Endothelial cell (in vitro differentiated cells): ENCODE measurements at places on chromosomes 5 and 9. TPM values are rescaled to one million over a fixed set of nuclear protein-coding genes. Genes with fewer than 3 reads are reported as not detected.

Gene ARSI
- total RNA-seq: 3.8 TPM

Gene PCDHA10
- 16.9 TPM for total RNA-seq

Gene NUTM2G
- not detected for total RNA-seq

Gene IER5L
- total RNA-seq: 5.2 TPM

Gene ADAMTS19
- 6.9 TPM for total RNA-seq

Gene MYMK
- not detected for total RNA-seq

Gene MEIKIN
- not detected for total RNA-seq

Gene SPINK5
- total RNA-seq: 4.3 TPM

Gene CAMK2A
- 1.1 TPM for total RNA-seq

Gene CCDC192
- 0.26 TPM for total RNA-seq

Gene SAXO1
- not detected for total RNA-seq

Gene CDKN2A
- total RNA-seq: not detected

Gene IFNB1
- not detected for total RNA-seq

Gene FBP1
- not detected for total RNA-seq

Gene FAM170A
- total RNA-seq: 0.23 TPM

DNA sequence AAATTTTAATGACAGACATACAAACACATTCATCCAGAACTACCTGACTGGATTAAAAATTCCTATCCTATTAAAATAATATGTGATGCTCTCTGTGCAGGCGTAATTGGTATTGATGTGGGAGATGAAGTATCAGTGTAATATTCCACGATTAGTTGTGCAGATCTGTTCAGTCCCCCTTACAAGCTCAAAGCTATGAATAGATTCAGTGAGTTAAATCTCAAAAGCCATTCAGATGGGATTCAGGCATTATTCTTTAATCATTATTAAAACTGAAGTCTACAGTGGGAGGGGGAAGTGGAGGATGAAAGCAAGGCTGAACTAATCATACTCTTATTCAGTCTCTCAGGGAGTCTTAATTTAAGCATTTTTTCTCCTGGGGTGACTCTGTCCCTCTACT, 855.8 kb downstream of the EFNA5 start:
- DNase-seq: no peak

DNA sequence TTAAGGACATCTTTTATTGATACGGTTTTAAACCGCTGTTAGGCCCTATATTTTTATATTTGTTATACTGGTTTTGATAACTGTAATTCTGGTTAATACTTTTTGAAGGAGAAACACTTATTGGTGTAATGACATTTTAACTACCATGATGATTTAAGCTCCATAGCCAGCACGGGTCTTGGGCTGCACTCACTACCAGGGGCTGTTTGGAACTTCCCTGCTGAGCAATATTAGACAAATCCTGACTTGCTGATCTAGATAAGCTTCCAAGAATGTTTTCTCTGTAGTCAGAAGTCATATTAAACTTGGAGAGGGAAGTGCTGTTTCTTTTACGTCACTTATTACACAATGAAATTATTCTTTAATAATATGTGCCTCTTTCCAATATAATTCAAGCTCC, 540.0 kb upstream of the GRAMD2B start:
- no peak for DNase-seq

DNA sequence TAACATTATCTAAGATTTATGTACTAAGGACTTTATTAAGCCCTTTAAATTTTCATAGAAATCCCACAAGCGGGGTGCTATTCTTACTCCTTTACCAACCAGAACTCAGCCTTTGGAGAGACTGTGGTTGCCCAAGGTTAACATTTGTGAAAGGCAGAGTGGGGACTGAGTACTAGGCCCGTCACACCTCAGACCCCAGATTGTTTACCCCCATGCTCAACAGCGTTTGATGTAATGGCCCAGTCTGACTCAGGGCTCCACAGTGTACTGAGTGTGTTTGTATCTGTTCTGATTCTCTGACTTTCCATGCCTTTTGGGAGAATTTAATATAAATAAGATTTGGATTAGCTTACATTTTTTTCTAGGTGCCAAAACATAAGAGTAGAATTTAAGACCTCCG, 110.0 kb downstream of the GAS1 start:
- DNase-seq: no peak

- DNase-seq: no peak
Measured at GRCh38 chr9:133700819-133701320, 37.3 kb downstream of the SARDH start.

DNA sequence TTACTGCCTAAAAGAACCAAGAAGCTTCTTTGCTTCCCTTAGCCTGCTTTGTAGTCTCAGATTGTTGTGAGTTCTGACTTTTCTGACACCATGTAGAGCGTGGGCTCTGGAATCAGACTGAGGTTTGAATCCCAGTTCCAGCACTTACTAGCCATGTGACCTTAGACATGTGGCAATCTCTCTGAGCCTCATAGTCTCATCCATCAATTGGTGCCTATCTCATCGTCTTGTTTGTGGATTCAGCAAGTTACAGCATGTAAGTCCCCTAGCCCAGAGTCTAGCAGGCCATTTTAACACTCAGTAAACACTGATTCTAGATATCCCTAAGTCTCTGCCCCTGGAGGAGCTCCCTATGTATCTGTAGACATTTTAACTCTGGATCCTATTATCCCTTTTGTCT, 94.7 kb downstream of the ANGPTL2 start:
- DNase-seq: no peak

- no peak for DNase-seq
Measured at GRCh38 chr5:2921651-2922050, 170.2 kb upstream of the IRX2 start.

- DNase-seq: no peak
Measured at GRCh38 chr5:59187857-59188256, 605.0 kb downstream of the RAB3C start.

DNA sequence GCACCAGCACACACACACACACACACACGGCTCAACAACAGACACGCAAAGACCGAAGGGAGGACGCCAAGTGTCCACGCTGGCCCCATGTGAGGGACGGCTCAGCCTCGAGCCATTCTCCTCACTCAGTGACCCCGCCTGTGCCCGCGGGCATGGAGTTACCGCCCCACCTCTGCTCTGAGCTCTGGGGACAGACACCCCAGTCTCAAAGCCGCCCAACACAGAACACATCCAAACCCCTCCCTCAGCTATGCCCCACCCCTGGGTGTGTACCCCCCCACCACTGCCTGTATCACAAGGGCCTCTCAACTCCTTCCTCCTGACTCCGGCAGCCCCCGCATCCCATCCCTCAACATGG, 81.2 kb downstream of the CAMSAP1 start:
- no peak for DNase-seq

GRCh38 chr9:110877374-110877773, 160.9 kb downstream of the LPAR1 start:
- no peak for DNase-seq

GRCh38 chr5:95032801-95033200, 252.1 kb downstream of the MCTP1 start:
- no peak for DNase-seq

DNA sequence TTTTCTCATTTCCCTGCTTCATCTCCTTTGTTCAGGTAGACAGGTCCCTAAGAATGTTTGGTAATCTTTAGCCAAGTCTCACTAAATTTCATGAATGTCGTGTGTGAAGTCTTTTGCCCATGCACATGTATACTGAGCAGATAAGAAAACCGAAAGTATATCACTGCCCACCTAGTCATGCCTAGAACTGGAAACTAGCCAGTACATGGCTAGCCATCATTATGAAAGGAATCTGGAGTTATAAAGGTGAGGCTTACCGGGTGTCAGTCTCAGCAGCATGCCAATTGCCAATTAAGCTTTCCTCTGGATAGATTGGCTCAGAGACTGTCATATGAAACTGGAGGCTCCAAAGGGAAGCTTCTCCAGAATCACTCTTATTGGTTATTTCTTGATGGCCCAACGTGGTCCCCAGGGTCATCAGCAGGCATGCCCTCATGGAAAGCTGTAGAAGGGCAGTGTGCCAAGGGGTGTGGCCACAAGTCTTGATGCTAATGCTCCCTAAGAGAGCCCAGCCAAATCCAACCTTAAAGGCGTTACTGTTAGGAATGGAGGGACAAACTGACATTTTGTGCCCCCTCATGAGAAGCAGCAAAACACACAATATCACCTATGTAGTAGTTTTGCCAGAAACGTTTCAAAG, 307.3 kb upstream of the PIK3R1 start:
- no peak for DNase-seq

DNA sequence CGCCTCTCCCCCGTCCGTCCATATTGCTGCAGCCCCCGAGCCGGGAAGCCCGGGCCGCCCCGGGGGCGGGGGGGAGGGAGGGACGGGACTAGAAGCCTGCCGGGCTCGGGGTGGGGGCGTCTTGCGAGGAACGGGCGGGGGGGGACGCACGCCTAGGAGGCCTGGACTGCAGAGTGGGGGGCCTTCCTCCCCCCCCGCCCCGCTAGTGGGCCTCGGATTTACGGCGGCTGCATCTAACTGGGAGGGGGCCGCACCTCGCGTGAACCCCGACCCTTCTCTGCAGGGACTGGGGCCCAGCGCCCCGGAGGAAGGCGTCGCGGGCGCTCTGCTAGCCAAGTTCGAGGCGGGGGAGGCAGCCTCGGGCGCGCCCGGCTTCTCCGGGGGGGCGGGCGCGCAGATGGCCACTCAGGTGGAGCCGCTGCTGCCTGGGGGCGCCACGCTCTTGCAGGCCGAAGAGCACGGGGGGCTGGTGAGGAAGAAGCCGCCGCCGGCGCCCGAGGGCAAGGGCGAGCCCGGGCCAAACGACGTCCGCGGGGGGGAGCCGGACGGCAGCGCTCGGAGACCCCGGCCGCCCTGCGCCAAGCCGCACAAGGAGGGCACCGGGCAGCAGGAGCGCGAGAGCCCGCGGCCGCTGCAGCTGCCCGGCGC, at the start of gene LARP1:
Gene LARP1, plus strand, starts transcription at position 17 of the 648 bp plus-strand sequence. Its CDS starts 381 bp downstream, at position 398.
- DNase-seq: peak; percentile 44

GRCh38 chr5:151026088-151026487, 5.7 kb downstream of the GPX3 start:
- no peak for DNase-seq

GRCh38 chr9:70110194-70111041, 66.8 kb downstream of the MAMDC2 start:
- no peak for DNase-seq

GRCh38 chr9:90640361-90640760, 2.3 kb downstream of the DIRAS2 start:
- no peak for DNase-seq

DNA sequence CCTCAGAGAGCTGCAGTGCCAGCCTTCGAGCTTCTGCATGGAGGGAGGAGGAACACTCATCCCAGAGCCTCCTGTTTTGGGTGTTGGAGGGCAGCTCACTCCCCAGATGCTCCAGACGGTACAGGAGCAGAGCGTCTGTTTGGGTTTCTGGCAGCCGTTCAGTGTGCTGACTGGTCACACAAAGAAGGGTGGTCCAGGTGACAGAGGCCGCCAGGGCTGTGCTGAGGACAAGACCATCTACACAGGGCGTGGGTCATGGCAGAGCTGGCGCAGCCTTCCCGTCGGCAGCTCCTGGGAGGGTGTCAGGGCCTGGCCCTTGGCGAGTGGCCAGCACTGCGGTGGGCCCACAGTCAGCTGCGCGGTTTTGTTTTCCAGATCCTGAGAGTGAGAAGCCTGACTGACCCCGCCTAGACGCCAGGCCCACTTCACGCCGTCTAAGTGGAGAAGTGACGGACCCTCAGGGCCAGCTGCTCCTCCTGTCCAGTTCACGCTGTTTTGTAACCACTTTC, 131.4 kb upstream of the FAM120A start:
- DNase-seq: no peak

DNA sequence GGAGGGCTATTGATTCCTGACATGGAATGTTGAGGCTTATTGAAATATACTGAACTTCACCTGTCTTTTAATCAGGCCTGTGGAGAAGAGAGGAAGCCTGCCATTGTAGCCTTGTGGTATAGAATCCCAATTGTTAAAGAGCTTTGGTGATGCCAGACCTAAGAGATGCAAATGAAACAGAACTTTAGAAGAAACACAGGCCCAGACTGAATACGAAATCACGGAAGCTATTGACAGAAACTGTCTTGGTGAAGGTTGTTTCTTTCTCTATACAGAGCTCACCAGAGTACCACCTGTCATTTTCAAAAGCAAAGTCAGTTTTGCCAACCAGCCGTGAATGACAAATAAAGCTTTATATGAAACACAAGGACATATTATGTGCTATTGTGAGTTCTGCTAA, 660.3 kb downstream of the ISL1 start:
- no peak for DNase-seq

GRCh38 chr5:160488394-160489325, 67.0 kb downstream of the PTTG1 start:
- no peak for DNase-seq

DNA sequence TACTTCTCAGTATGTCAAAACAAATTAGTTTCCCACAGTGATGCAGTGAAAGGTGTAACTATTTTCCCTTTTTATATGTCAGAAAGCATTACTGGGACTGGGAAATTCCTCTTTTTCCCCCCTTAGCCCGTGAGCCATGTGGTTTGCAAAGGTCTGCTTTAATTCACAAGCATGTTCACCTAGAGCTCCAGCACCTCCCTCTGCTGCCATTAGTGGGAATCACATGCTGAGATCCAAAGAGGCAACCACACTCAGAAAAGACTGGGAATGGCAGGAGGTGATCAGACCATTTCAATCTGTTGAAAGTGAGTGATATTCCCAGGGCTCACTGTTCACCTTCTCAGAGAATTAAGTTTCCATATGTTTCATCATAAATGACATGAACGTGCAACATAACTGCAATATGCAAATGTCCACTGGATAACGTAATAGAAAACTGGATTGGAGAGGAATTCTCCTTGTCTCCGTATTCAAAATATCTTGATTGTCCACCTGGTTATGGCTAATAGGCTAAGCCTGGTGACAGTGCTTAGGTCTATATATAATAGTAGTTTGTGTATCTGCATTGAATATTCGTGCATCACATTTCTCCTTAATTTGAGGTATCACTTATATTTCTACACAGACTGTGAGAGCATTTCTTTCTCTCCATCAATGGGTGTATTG, 703.5 kb upstream of the WWC1 start:
- peak; percentile 52 for DNase-seq

DNA sequence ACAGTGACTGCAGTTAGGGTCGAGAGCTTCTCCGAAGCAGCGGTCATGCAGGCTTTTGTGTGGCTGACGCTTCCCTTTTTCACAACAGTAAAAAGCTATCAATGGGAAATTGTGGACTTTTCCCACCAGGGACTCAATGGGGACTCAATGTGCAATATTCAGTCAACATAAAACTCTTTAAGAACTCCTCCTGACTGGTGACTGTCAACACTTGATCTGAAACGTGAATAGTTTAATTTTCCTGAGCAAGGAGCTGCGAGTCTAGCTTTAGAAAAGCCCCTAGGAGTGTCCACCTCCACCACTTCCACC, 28.7 kb downstream of the EXOC3 start:
- DNase-seq: no peak

DNA sequence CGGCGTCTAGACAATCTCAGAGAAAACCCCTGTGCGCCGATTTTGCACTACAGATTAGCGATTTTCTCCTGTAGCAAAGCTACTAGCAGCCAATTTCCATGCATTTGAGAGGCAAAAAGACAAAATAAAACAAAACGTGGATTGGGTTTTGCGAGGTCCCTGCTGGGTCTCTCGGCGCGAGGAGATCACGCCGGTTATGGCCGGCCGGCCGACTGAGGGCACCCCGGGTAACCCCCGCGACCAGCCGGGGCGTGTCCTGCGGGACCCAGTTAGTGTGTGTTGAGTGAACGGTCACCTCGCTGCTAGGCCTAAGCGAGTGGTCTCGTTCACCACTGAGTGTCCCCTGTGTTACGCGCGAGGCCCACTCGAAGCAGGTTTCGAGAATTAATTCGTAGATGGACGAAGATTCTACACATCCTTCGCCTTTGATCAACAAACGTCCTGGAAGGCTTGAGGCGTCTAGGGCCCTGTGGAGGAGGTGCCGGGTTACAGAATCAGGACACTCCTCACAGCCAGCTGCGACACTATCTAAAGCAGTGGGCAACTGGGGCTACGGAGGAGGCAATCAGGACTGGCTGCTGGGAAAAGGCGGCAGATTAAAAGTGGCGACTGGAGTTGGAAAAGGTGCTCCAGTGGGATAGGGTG, 764 bp upstream of the VDAC1 start:
- no peak for DNase-seq
